ENCODE measurements at places on chromosomes 5 and 9.

DNA sequence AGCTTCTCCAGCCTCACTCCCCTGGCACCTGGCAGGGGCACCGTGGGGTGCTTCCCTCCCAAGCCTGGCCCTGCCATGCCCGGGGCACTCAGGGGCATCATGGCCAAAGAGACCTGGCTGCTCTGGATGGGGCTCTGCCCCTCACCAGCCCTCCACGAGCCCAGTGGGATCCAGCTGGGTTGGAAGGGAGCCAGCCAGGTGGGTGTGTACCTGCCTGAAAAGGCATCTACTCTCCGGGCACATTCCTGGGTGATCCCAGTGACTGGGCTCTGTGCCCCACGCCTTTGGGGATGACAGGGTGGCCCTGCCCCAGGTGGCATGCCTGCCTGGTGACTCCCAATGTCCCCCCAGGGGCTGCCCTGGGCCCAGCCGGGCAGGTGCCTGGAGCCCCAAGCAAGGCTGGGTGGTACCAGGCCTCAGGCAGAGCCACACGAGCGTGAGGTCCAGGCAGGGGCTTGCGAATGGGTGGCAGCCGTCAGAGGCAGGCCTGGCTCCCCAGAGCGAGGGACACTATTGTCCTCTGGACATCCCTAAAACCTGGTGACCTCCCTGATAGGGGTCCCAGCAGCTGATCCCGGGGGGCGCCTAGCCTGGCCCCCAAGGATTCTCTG lies 777 bp downstream of the GPSM1 start:
- peak; percentile 19 for ATAC-seq

GRCh38 chr5:144103611-144104485 lies 66.6 kb downstream of the YIPF5 start:
- ATAC-seq: no peak

- ATAC-seq: no peak
These were observed 3.3 kb downstream of the ZNF608 start for GRCh38 chr5:124742983-124743601.

DNA sequence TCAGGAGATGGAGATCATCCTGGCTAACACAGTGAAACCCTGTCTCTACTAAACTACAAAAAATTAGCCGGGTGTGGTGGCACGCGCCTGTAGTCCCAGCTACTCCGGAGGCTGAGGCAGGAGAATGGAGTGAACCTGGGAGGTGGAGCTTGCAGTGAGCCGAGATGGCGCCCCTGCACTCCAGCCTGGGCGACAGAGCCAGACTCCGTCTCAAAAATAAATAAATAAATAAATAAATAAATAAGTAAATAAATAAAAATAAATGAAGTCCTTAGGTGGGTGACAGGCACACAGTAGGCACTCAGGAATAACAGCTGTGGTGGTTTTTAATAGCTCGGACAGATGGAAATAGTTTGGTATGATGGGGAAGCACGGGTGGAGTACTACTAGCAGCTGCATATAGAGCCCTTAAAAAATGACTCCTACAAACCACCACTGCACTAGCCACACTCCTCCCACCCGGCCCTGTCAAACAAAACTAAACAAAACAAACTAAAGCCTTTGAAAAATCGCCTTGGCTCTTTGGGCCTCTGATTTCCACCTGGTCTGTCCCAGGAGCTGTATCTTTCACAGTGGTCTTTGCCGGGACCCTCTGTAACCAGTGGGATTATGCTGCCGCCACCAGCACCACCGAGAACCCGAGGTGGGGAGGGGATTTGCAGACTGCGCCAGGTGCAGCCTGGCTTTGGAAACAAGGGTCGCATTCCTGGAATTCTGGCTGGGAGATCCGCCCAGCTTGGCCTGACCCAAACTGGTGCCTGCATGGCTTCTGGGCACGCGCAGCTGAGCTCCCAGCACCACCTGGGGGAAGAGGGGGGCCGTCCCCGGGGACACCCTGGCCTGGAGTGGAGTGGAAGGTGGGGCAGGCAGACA lies 5.1 kb upstream of the WDR5 start:
- no peak for ATAC-seq

DNA sequence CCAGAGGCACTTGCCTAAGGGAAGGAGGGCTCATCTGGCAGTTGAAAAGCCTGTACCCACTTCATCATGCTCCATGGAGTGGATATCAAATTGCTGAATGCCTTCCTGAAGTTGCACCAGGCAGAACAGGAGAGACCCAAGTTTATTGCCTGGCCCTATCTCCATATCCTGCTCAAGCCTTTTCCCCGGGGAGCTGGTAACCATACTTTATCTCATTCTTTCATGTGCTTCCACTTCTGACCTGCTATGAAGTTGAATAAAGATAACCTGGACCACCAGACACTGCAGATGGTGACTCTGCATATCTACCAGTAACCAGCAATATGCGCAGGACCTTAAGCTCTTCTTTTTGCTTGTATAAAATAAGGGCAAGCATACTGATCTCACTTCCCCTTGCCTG lies 1397.5 kb upstream of the CDH6 start:
- ATAC-seq: no peak

- ATAC-seq: no peak
These were observed 63.6 kb downstream of the CEP120 start for GRCh38 chr5:123359454-123360200.

- no peak for ATAC-seq
These were observed 133.8 kb downstream of the ARHGEF28 start for GRCh38 chr5:73759771-73760170.

GRCh38 chr5:117405197-117405596 lies 830.6 kb upstream of the SEMA6A start:
- no peak for ATAC-seq

DNA sequence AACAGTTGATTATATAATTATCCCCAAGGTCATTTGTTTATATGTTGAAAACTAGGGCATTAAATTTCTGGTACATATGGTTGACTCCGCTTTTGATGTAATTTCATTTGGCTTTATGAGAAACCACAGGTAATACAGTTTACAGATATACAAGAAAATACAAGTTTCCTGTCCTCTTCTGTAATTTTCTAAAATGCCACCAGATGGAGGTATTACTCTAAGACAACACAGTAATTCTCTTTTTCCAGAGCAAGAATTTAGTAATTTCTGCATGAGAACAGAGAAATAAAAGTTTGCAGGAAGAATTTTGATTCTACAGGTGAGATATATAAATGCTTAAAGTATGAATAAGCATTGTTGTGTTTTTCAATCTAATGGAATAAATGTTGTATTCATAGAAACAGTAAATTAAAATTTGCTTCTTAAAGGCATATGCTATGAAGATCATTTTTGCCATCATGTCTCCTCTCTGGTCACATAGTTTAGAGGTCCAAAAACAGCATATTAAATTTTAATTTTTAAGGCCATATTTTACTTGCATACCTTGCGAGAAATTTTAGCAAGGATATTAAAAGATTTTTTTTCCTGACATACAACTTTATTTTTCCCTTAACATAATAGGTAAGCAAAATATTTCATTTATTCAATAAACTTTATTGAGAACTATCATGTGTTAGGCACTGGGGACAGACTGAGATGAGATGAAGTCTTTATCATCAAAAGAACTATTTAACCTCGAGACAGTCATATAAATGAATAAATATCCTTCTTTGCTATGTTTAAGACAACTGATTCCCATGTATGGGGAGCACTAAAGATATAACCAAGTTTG lies 22.7 kb downstream of the CHD1 start:
- ATAC-seq: no peak

- ATAC-seq: no peak
These were observed 86.5 kb upstream of the NR5A1 start for GRCh38 chr9:124593651-124594058.

GRCh38 chr9:35258660-35259474 lies 97.1 kb downstream of the UNC13B start:
- no peak for ATAC-seq

GRCh38 chr5:134090522-134090921 lies 24.0 kb upstream of the TCF7 start:
- ATAC-seq: no peak

- ATAC-seq: no peak
These were observed 3.8 kb downstream of the ALDH1B1 start for GRCh38 chr9:38396371-38396671.

GRCh38 chr5:33801292-33801691 lies 90.5 kb downstream of the ADAMTS12 start:
- no peak for ATAC-seq

DNA sequence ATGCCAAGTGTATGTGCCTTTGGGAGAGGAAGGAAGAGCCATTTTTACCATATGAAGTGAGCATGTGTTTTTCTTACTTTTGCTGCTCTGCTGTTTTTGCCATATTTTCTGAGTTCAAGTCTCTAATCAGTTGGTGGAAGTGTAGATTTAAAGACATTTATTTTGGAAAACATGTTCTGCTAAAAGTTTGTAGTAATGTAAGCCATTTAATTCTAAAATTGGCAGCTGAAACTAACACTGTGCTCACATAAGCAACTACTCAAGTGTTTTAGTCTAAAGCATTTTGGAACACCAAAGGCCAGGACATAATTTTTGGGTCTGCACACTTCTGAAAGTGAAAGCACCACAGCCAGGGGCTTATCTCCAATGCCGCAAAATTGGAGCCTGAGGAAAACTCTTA lies 363.4 kb upstream of the ZNF608 start:
- ATAC-seq: no peak

GRCh38 chr9:135010586-135010860 lies 76.9 kb upstream of the OLFM1 start:
- ATAC-seq: no peak

- peak; percentile 89 for ATAC-seq
These were observed 40.6 kb downstream of the TMEM174 start for GRCh38 chr5:73213566-73213998.

- no peak for ATAC-seq
These were observed 45.5 kb downstream of the DAB2IP start for GRCh38 chr9:121696930-121697329.

- no peak for ATAC-seq
These were observed 110.9 kb upstream of the BASP1 start for GRCh38 chr5:17106521-17106920.

GRCh38 chr9:101443364-101443771 lies 7.8 kb upstream of the ALDOB start:
- ATAC-seq: no peak

- ATAC-seq: no peak
These were observed 546.4 kb downstream of the DTWD2 start for GRCh38 chr5:118441956-118442355.

DNA sequence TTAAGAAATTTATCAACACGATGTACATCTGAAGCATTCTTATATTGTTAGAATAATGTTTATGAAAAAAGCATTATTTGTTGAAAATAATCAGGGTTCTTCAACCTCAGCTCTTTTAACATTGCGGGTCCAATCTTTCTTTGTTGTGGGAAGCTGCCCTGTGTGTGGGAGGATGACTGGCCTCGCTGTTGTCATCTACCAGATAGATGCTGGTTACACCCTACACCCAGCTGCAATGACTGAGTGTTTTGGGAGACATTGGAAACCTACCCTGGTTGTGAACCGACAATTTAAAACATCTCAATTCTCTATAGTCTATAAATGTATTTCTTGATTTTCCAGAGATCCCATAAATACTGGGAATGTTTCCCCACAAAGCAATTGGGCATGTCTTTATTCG lies 794.2 kb upstream of the CDH10 start:
- ATAC-seq: no peak

GRCh38 chr9:19375538-19375937 lies 4.5 kb downstream of the RPS6 start:
- no peak for ATAC-seq

DNA sequence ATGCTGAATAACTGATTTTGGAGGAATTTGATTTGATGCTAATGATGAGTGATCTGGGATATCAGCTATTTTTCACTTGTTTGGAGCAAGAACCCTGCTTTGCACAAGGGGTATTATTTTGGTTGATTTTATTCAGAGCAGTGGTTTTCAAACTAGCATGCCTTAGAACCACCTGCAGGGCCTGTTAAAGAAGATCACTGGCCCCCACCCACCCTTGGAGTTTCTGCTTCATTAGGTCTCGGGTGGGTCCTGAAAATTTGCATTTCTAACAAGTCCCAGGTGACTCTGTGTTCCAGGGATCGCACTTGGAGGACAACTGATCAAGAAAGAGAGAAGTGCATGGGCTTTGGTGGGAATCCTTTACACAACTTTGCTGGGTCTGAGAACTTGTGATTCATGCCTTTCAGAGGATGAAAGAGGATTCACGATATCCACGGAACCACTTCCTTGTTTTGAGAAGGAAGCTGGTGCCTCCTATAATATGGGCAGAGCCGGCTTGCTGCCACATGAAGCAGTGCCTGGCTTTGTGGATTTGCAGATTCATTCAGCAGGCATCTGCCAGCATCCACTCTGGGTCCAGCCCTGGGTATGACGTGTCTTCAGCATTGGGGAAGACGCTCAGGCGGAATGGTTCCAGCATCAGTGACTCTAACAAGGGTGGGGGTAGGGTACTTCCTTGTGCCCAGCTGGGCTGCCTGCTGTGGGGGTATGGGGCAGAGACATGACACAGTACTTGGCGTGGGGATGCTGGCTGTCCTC lies 106.6 kb upstream of the PITX1 start:
- ATAC-seq: no peak

- no peak for ATAC-seq
These were observed 862.1 kb downstream of the PTPRD start for GRCh38 chr9:9750719-9751118.

DNA sequence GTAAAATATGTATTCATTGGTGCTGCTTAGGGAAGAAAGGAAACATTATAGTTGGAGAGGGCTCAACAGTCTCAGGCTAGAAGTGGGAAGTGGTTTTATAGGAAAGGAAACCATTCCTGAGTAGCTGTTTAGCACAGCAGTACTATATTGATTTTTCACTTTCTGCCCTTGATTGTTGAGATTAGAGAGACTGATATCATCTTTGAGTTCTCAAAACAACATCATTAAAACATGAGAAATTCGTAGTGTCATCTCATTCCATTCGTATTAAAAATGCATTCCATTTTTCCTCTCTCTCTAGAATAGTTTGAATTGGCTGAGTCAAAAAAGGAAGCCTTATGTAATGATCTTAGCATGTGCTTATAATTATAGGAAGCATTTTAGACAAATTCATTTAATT lies 14.1 kb downstream of the POLR3G start:
- no peak for ATAC-seq

DNA sequence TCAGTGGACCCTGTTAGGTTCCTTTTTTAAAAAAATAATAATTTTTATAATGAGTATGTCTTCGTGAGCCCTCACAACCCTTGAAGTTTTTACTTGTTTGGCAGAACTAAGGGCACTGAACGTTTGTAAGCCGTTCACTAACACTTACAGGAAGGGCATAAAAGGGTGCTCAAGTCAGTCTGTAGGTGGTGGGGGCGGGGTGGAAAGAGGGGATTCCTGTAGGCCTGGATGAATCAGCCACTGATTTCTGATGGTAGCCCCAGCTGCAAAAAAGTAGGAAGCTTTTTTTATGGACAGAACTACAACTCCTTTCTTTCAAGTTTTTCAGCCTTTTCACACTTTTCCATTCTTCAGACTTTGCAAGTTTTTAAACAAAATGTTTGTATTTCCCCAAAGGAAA lies 35.8 kb downstream of the PIK3R1 start:
- ATAC-seq: peak; percentile 76

- ATAC-seq: peak; percentile 53
These were observed 6.4 kb downstream of the SLC34A1 start for GRCh38 chr5:177390363-177391300.

DNA sequence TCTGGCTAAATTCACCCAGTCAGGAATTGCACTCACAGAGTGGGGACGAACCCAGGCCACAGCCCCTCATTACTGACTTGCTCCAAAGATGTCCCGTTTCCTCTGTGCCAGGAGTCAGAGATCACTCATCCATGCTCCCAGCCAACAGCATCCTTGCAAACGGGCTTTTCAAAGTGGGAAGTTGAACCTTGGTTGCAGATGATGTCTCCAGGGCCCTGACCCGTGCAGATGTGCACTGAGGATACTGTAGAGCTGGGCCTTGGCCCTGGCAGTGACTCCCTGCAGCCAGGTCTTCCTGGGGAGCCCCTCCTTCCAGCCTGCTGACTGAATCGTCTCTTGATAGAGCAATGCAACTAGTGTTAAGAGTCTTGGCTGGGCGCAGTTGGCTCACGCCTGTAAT lies 22.3 kb downstream of the TCF7 start:
- ATAC-seq: no peak

Data from activated T-helper 17 cell treated with anti-CD3 and anti-CD28 coated beads, Interleukin-2, amount 50 U/mL, for 72 hours (primary cell).